KG1 (cell line): ENCODE measurements at places on chromosomes 12 and 14.

- DNase-seq: no peak
Observed at GRCh38 chr12:113057565-113058485, 1.3 kb downstream of the DTX1 start.

- no peak for DNase-seq
Observed at GRCh38 chr12:67043771-67044170, 225.4 kb upstream of the CAND1 start.

GRCh38 chr12:27331291-27331926 lies 1.2 kb upstream of the BMAL2 start:
- no peak for DNase-seq

- DNase-seq: no peak
Observed at GRCh38 chr14:41785696-41786095, 179.0 kb downstream of the LRFN5 start.

GRCh38 chr12:28878629-28879028 lies 270.4 kb upstream of the FAR2 start:
- DNase-seq: no peak

DNA sequence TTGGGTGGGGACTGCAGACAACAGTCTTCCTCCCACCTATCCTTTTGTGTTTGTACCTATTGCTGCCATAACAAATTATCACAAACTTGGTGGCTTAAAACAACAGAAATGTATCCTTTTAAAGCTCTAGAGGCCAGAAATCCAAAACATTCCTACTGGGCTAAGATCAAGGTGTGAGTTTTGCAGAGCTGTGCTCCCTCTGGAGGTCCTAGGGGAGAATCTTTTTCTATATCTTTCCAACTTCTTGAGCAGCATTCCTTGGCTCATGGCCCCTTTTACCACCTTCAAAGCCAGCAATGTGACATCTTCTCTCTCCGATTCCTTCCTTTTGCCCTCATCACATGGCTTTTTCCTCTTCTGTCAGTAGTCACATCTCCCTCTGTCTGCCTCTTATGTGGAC lies 190.6 kb downstream of the TTC8 start:
- no peak for DNase-seq

DNA sequence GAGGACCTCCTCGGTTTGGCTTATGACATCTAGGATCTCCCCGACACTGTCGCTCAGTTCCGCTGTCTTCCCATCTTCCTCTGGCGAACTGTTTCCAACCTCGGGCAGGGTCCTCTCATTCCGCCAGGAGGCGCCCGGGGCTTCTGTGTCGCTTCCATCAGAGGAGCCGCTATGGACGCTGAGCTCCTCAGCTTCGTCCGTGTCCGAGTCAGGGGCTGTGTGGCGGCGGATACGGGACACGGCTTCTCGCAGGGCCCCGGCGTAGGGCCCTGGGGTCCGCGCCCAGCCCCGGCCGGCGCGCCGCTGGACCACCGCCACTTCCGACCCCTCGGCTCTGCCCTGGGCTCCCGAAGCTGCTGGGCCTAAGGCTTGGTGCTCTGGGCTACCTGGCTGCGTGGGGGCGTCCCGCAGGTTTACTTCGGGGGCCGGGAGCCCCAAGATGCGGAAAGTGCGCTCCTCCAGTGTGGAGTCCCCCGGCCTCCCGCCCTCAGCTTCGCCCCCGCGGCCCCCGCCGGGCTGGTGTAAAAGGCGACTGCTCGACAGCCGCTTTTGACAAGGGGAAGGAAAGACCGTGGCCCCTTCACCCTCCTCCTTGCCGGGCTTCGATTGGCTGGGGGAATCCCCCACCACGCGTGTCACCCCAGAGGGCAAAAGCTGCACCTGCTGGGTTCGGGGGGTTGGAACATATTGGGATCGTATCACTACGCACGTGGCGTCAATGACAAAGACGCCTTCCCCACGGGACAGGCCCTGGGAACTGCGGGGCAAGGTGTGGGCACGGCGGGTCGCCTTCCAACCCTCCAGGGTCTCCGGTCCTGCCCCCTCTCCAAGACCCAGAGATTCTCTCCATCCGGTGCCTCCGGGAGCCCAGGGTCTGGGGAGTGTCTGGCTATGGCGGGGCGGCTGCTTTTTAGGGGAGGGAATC lies 2.1 kb downstream of the DDN start:
- peak; percentile 63 for DNase-seq

DNA sequence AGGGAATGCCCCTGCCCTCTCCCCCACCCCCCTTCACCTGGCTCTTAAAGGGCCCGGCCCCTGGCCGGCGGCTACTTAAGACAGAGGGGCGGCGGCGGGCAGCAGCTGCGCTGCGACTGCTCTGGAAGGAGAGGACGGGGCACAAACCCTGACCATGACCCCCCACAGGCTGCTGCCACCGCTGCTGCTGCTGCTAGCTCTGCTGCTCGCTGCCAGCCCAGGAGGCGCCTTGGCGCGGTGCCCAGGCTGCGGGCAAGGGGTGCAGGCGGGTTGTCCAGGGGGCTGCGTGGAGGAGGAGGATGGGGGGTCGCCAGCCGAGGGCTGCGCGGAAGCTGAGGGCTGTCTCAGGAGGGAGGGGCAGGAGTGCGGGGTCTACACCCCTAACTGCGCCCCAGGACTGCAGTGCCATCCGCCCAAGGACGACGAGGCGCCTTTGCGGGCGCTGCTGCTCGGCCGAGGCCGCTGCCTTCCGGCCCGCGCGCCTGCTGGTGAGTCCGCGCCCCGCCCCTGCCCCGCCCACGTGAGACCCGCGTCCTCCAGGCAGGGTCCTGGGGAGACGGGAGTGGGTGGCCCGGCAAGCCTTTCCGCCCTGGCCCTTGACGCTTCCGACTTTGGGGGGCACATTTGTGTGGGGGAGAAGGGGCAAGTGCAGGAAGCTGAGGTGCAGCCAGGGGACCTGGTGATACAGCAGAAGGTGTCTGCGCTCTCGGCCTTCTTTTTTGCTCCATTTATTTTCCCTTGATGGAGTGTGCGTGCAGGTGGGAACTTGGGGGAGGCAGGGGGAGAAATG lies at the start of gene IGFBP6:
TSS of gene IGFBP6 (plus strand) at position 104 of the 790 bp plus-strand sequence. CDS start at position 155, 51 bp downstream.
- DNase-seq: peak; percentile 4

- no peak for DNase-seq
Observed at GRCh38 chr14:77590845-77591485, 25.5 kb downstream of the SPTLC2 start.

GRCh38 chr14:35689000-35689460 lies 120.1 kb downstream of the RALGAPA1 start:
- no peak for DNase-seq

DNA sequence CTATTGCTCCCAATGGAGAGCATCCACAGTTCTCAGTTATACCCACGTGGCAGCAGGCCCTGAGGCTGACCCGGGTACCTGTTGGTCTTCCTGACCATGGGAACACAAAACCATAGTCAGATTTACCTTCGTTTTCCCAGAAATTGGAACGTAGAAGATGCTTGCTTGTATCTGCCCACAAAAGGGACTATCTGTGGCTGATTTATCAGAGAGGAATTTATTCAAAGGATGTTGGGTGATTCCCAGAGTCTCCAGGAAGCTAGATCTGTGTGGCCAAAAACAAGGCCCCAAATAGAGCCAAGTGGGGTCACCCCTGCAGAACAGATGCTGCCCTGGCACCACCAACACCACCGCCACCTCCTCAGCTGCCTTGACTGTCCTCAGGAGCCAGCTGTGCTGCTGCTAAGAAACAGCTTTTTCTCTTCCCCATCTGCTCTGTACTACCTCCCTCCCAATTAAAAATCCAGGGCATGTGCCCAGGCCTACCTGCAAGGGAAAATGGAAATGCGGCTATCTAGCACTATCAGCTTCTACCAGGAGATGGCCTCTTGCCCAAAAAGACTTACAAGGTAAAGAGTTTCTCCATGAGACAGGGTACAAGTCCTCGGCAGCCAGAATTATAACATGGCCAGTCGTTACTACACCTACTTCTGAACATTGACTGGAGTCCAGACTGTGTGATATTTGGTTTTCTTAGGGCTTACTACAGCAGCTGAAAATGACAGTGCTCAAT lies 128.6 kb upstream of the PLEKHG7 start:
- no peak for DNase-seq

- DNase-seq: no peak
Observed at GRCh38 chr12:115267464-115267863, 583.5 kb upstream of the TBX3 start.
